ENCODE measurements at places on chromosomes 11 and 22.
A peak's percentile ranks its signal among the peaks of the same experiment; 100 is the strongest.

- DNase-seq: no peak
Measured at GRCh38 chr22:24030186-24030702, 19.1 kb downstream of the CABIN1 start.

GRCh38 chr22:29716814-29717545 is 2.8 kb upstream of the CABP7 start:
- DNase-seq: peak; percentile 40

GRCh38 chr11:100932474-100933100 is 197.0 kb downstream of the PGR start:
- no peak for DNase-seq

DNA sequence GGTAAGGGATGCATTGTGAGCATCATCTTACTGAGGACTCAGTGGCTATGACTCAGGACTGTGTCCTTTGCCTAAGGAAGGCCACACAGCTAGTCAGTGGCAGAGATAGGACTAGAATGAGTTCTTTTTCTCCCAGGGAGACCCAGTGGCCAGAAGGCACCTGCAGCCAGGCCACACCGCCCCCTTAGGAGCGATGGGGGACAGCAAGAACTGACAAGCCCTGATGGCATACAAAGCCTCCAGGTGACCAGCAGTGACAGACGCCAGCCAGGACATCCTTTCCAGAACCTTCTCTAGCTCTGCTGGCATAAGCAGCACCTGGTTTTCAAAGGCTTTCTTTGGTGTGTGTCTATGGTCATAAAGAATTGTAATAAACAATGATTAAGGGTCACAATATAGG is 240.1 kb downstream of the ST3GAL4 start:
- no peak for DNase-seq

GRCh38 chr11:11607772-11608171 is 14.0 kb downstream of the GALNT18 start:
- no peak for DNase-seq

DNA sequence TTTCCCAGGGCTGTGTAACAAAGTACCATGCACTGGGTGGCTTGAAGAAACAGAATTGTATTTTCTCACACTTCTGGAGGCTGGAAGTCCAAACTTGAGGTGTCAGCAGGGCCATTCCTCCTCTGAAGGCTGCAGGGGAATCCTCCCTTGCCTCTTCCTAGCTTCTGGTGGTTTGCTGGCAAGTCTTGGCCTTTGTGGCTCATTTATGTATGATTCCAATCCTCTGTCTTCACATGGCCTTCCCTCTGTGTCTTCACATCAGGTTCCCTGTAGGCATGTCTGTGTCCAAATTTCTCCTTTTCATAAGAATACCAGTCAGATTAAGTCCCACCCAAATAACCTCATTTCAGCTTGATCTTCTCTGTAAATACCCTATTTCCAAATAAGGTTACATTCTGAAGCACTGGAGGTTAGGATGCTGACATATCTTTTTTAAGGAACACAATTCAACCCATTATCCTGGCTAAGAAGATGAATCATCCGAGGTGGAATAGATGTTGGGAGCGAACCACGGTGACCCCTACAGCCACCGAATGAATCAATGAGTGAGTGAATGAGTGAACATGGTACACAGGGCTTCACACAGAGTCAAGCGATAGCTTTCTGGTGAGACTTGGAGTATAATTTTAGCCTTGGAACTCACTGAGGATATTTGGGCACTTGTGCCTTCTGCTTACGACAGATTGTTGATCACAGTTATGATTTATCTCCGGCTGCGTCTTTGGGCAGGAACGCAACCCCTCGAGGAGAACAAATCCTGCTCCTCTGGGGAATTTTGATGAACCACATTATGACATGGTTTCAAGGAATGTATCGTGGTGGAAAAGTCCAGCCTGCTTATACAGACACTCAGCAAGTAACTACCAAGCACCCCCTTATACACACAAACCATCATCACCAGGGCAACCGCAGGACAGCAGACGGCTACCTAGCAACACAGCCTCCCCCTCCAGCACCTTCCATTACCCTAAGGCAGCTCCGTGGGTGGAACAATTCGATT is 34.3 kb upstream of the MICAL2 start:
- peak; percentile 82 for DNase-seq

- no peak for DNase-seq
Measured at GRCh38 chr11:2265854-2266585, 4.4 kb downstream of the ASCL2 start.

- peak; percentile 15 for DNase-seq
Measured at GRCh38 chr22:46390652-46391301, 55.3 kb downstream of the TRMU start.
